Activated CD4-positive, alpha-beta T cell treated with anti-CD3 and anti-CD28 coated beads, Interleukin-2, amount 10 ng/mL, durations not matched to agents 7 days and 5 days (primary cell): ENCODE measurements at places on chromosomes 6 and 20.

DNA sequence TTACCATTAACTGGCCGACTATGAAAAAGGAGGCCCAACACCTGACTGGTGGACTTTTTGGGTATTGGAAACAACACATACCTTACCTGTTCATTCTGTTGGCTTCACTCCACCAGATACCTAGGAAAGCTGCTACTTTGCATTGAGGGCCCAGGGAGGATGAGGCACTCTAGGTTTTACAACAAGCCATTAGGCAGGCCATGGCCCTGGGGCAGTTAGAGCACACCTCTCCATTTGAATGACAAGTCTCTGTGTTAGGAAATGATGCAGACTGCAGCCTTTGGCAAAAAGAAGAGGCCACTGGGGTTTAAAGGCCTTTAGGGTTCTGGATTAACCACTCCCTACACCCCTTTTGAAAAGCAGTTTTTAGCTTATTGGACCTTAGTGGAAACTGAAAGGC is 144.3 kb downstream of the OR2B2 start:
- DNase-seq: no peak

DNA sequence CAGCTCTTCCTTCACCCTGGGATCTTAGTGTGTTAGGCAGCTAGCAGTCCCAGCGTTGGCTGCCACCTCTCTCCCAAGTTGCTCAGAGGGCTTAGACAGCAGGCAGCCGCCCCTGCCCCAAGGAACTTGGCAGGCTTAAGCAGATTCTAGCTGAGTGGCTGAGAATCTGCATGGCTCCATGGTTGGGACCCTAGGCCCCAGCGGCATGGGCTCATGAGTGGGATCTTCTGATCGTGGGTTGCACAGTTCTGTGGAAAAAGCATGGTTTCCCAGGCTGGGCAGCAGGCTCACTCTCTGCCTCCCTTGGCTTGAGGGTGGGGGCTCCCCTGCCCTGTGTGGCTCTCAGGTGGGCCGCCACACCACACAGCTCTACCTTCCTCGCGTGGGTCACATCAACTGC is 1624.9 kb downstream of the GRIK2 start:
- no peak for DNase-seq

- DNase-seq: no peak
These were observed 340.5 kb upstream of the PRDM1 start for GRCh38 chr6:105745464-105746129.

GRCh38 chr20:62795023-62795761 is 1.1 kb upstream of the MRGBP start:
- peak; percentile 70 for DNase-seq

- DNase-seq: no peak
These were observed 316.2 kb upstream of the CDYL start for GRCh38 chr6:4459996-4460395.

GRCh38 chr20:46164254-46164653 is 46.1 kb downstream of the CD40 start:
- DNase-seq: no peak

DNA sequence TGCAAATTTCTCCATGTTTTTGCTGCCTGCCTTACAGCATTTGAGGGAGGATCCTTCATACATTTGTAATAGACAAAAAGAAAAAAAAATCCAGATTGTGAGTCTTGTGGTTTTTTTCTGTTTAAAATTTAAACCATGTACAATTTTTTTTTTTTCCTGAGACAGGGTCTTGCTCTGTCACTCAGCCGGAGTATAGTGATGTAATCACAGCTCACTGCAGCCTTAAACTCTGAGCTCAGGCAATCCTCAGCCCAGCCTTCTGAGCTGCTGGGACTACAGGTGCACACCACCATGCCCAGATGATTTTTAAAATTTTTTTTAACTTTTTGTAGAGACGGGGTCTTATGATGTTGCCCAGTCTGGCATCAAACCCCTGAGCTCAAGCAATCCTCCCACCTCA is 97.0 kb downstream of the GCLC start:
- DNase-seq: no peak

- DNase-seq: no peak
These were observed 10.4 kb upstream of the PLCB1 start for GRCh38 chr20:8121666-8122065.

DNA sequence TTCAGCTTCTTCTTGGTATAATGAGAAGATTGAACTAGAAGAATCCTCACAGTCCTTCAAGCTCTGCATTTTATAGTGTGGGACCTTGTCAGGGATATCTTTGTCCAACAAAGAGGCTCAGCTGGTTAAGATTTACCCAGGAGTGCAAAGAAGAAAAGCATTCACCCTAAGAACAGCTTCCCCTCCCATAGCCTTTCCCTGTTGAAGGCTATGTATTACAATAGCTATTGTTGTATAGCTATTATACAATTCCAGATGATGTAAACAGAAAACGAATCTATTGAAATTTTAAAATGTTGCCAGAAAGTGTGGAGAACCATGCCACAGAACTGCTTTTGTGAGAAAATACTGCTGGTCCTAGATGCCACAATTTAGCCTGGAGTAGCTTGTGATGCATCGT is 85.5 kb upstream of the CNKSR3 start:
- DNase-seq: no peak

GRCh38 chr6:160117137-160117536 is 4.5 kb upstream of the SLC22A1 start:
- no peak for DNase-seq

GRCh38 chr6:34341481-34341971 is 50.9 kb downstream of the NUDT3 start:
- DNase-seq: no peak

DNA sequence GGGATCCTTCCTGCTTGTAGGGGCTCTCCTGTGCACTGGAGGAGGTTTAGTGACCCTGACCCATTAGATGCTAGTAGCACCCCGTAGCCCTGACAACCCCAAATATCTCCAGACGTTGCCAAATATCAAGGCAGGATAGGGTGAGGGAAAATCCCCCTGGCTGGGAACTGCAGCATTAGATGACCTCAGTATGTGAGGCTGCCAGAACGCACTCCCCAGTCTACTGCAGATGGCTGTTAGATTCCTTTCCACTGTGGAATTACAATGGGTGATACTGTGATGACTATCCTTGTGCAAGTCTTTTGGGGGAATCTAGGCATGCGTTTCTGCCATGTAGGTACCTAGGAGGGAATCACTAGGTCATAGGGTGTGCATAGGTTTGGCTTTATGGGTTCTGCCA is 226.3 kb upstream of the KCNG1 start:
- DNase-seq: no peak

DNA sequence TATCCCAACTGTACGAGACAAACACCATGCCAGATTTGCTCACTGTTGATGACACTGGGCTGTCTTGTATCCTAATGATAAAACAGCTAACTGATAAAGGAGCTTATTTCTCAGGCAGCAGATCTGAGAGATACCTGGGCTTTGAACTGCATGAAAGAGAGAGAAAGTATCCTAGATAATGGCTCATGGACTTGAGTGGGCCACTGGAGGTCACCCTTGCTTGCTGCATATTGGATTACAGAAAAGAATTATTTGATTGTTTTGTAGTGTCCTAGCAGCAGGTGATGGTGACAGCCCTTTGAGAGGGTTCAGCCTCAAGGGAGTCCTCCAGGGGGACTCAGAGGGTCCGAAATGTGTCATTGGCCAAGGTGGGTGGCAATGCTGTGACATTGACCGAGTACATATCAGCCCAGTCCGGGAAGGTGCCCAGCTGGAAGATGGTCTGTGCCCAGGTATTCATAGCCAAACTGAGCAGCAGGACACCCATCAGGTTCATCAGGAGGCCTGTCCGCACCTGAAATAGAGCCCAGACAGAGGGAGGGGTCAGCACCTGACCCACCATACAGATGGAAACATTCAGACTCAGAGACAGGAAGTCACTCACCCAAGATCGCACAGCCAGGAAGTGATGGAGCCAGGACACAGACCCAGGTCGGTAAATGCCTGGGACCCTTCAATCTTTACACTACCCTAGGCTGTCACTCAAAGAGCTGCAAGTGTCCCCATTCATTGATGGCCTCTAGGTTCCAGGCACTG is 9.4 kb upstream of the OCSTAMP start:
- DNase-seq: no peak

DNA sequence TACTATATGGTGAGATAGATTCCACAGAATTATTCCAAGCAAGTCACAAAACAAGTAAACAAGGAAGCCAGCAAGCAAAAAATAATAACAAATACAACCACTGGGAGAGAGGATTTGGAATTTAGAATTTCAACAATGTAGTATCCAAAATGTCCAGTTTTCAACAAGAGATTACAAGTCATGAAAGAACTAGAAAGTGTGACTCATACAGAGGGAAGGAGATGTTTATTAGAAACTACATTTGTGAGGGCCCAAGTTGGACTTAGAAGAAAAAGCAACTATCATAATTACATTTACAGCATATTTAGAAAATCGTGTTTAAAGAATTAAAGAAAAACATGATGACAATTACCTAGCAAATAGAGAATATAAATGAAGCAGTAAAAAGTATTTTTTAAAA is 494.6 kb upstream of the ID4 start:
- DNase-seq: no peak

DNA sequence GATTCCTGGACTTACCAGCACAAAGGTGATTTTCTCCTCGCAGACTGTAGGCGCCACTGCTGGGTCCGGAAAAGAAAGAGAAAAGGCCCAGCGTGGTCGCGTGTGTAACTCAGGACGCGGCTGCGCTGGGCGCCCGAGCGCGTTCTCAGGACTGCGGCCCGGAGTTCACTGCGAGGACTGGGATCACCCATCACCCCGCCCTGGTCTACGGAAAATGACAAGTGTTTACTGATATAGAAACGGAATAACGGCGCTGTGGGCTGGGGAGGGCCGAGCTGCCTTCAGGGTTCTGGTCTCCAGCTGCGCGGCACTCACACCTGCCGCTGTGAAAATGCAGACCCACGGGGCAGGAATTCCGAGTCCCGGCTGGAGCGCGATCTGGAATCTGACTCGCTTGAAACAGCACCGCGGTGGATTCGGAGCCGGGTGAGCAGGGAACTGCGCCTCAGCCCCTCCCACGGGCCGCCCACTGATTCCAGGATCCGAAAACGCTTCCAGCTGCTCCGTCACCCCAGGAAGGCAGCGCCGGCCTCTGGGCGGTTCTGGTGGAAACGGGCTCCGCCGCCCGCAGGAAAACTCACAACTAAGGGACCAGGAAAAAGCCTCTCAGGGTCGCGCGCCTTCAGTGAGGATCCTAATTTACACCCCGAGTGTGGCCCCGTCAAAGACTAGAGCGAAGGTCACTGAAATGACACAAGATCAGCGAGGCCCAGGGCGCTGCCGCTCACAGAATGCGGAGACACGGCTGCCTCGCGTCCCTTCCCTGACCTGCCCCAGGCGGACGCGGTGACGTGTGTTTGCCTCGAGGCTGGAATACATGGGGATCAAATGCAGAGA is 34.5 kb downstream of the HLA-A start:
- DNase-seq: peak; percentile 66

DNA sequence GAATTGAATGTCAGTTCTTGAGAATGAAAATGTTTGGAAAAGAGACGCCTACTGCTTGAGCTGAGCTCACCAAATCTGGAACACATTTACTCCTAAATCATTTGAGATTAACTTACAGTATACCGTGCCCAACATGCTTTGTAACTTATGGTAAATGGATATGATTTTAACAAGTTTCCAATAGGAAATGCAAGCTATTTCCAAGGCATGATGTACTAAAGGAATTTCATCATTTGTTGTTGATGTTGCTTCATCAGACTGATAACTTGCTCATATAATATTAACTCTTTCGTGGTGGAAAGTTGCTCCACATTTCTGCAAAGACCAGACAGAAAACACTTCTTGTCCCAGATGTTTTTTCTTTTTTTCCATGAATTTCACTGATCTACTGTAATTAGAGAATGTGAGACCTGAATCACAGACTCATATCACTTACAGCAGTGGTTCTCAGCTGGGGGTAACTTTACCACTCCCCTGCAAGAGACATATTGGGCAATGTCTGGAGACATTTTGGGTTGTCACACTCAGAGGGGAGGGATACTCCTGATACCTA is 116.6 kb upstream of the TRAF3IP2 start:
- no peak for DNase-seq

DNA sequence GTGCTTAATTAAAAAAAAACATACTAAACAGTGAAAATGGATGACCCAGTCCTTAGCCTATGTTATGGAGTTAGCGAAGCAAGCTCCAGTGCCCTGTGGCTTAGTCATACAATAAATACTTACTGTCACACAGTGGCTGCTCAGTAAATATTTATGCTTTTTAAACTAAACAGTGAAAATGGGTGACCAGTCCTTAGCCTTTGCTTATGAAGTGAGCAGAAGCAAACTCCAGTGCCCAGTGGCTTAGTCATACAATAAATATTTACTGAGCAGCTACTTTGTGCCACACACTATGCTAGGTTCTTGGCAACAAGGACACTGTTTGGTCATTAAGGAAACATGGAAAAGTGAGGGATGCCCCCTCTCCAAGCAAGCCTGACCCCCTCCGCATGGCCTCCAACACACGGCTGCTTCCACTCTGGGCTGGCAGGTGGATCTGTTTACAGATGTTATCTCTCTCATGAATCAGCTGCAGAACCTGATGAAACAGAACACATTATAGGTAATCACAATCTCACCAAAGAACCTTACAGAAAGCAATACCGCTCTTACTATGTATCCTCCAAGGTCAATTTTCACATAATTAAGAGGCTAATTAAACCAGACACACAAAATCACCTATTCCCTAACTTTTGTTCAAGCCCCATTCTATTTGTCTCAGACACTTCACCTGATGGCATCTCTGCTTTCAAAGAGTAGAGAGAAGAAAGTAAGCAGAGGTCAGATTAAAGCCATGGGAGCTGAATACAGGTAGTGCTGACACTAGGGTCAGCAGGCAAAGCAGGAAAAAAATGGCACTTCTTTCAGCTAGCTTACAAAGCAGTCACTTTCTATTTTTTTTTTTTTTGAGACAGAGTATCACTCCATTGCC is 27.3 kb downstream of the CDK5RAP1 start:
- DNase-seq: no peak

DNA sequence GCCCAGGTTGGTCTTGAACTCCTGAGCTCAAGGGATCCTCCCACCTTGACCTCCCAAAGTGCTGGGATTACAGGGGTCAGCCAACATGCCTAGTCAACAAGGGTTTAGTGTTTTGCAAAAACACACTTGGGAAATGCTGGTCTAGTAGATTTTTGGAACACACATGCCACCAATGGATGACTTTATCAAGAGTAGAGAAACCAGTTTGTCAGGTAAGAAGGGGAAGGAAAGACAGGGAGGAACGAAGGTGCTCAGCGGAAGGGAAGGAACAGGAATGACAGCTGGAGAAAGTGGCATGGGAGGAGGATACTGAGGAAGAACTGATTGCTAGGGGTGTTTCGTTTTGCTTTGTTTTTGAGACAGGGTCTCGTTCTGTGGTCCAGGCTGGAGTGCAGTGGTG is 15.6 kb upstream of the SEC63 start:
- DNase-seq: no peak
